G401 (cell line): ENCODE measurements at places on chromosomes 3 and 15. TPM values are rescaled to one million over a fixed set of nuclear protein-coding genes. Genes with fewer than 3 reads are reported as not detected.

DNA sequence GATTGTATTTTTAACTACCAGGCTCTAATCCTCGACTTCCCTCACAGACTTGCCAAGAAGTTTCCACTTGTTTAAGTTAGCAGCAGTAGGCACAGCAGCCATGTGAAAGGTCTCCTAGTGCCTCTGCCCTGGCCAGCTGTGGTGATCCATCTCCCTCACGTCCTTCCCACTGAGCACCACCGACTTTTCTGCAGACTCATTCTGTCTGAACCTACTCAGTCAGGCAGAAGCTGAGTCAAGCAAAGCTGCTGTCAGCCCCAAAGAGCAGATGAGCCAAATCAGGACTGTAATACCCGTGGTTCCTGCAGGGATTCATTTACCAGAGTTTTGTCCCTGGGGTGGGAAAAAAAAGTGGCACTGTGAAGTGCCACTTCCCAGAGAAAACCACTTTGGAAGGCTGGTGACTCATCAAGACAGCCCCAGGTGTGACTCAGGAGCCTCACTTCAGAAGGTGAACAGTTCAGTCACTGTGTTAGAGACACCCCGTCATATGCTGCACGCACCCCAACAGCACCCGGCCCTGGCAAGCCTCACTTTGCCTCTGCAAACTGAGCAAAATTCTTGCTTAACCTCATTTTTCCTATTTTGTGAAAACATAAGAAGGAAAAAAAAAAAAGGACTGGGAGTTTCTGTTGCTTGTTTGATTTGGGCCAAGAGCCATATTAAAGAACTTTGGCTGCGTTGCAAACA, 76.0 kb downstream of the WWTR1 start:
- DNase-seq, result peak; percentile 12

DNA sequence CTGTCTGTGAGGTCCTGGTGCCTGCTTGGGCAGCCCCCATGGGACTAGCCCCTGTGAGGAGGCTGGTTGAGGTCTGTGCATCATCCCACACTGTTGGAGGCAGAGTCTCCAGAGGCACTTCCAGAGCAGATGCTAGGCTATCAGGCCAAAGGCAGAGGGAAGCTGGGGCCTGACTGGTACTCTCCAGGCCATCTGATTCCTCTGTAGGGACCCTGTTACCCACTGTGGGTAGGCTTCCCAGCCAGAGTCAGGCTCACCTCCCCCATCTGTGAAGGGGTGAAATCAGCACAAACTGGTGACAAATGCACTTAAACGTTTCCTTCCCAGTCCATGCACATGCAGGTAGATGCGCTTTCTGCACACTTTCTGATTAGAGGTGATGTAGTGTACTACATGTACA, 212.6 kb upstream of the TOPAZ1 start:
- no peak for DNase-seq

DNA sequence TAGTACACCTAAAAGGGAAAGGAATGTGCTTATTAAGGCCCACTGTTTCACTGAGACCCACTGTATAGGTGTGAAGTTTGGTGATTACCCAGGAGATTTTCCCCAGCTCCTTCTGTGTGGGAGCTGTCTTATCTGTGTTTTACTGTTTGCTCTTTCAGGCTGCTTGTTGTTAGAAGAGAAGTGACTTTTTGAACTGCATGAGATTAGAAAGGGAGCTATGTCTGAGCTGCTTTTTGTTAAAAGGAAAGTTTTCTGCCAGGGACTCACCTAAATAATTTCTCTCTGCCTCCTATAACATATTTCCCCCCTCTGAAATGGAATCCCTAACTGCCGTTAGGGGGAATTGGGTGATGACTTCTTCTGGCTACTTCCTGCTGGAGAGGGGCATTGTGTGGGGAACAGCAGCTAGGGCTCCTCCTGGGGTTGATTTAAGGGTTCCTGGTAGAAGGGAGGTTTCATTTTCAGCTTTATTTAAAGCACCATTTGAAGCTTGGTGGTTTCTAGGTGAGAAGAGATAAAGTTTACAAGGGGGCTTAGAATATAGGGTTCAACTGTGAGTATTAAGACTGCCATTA, 77.1 kb upstream of the ATP11B start:
- no peak for DNase-seq

DNA sequence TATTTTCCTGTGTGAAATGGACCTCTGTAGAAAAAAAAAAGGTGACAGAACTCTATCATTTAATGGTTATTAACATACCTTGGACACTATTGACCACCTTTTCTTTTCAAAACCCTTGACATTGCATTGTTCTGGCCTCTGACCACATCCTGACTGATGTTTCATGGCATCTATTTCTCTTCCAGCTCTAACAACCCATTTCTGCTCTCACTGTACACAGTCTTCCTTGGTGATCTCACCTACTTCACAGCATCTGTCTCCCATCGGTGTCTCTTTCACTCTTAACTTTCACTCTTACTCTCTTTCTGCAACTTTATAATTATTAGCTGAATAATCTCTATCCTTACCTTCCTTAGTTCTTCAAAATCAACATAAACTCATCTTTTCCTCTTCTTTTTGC, 217.4 kb upstream of the CD96 start:
- no peak for DNase-seq

DNA sequence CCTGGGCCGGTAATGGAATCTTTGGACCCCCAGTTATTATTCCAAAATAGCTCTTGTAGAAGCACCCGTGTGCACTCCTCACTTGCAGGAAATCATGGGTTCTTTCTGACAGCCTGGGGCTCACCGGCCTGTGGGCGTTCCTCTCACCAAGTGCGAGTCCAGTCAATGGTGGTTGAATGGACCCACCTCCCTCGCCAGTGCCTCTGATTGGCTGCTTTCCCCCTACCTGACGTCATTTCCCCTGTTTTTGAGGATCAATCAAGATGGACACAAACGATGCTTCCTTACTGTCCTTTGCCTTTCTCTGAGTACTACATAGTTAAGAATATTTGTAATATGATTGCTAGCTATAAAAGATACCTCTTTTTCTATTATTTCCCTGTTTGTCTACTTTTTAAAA, 18.1 kb downstream of the MOBP start:
- no peak for DNase-seq

TMEM266 gene
- 0.06 and 1.5 TPM in 2 replicates for total RNA-seq
